ENCODE measurements at places on chromosomes 7 and 10.

- no peak for DNase-seq
These were observed 99.3 kb upstream of the RSU1 start for GRCh38 chr10:16916496-16916895.

- DNase-seq = no peak
These were observed 10.8 kb upstream of the GATA3 start for GRCh38 chr10:8043569-8044306.

DNA sequence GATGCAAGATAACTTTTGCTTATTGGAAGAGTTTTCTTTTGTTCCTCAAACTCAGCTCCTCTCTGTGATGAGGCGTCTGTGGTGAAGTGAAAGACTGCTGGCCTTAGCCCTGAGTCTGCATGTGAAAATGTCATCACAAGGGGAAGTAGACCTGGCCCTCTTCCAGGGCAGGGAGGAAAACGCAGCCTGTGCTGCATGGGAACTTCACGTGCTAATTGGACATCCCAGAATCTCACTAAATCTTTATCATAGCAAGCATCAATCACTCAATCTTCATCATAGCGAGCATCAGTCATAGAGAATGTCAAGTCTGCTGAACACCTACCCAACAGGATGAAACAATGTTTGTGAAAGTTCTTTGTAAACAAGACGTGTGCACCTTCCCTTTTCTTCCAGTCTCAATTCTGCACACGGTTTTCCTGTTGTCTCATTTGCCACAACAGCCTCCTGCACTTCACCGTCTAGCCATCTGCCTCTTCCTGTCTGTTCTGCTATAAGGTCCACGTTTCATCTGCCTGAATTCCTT is 314.6 kb downstream of the FRMD4A start:
- peak; percentile 12 for DNase-seq

DNA sequence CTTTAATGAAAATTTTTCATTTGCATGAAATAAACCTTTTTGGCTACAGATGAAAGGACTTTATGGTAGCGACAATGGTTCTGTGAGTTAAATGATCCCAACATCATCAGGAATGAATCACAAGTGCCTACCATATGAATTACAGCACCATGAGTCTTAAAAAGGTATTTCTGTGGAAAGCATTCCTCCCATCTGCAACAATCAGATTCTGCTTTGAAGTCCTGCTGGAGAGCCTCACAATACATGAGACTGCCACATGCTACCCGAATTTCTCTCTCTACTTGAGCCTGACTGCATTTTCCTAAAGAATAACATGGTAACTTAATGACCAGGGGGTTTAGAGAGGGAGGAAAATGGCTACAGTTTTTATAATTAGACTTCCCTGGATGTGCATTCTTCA is 190.3 kb downstream of the TWIST1 start:
- no peak for DNase-seq

DNA sequence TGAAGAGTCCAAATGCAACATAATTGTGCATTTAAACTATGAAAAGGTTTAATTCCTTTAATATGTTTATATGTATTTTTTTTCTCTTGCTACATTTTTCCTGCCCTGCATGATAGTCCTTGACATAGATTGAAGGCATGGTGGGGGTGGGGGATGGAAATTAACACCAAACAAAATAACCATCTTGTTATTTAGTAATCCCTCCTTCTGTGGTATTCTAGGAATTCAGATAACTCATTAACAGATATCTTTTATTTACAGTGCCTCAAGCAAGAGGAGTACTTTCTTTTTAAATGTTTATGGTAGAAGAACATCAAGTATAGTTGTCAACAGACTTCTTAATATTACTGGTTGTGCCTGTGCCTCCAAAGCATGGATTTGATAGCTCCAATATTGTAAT is 337.6 kb upstream of the SEMA3A start:
- no peak for DNase-seq

- DNase-seq = peak; percentile 26
These were observed 228.8 kb downstream of the HDAC9 start for GRCh38 chr7:18724318-18724717.

- no peak for DNase-seq
These were observed 21.5 kb downstream of the GUSB start for GRCh38 chr7:65960351-65961074.

DNA sequence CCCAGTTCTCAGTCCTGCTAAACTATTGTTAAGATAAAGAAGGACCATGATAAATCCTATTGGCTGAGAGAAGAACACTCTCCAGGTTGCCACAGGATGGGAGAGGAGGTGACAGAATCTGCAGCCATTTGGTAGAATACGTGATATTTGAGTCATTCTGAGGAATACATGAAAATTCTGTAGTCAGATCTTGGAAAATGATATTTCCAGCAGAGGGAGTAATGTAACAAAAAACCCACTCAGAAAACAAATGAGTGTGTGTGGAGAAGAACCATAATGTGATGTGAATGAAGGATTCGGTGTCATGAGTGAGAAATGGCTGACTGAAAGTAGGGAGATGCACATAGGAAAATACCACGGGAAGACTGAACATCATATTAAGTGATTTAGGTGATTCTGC is 128.5 kb upstream of the PFKP start:
- DNase-seq = no peak

DNA sequence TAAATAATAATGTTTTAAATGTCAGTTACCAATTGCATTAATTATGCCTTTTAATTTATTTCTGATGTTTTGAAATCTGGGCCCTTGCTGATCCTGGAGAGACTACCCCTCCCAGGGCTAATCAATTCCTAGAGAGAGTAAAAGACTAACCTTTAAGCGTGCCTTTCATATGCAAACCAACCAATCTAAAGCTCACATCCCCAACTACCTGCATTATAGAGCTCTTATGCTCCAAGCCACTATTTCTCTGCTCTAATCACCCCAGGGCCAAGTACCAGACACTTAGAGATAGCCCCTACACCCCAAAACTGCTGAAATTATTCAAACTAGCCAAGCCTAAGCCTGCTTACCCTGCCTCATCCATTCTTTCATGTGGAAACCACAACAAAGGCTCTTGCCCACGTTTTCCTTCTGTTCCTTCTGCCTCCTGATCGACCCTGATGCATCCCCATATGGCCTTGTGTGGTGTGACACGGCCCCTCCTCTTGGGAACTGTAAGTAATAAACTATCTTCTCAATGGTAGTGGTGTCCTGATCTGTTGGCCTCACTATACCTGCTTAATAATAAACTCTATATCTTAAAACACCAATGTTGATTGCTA is 97.7 kb downstream of the HIBADH start:
- no peak for DNase-seq

Measured in MCF 10A (cell line).